ENCODE measurements at places on chromosomes 11 and 22.

DNA sequence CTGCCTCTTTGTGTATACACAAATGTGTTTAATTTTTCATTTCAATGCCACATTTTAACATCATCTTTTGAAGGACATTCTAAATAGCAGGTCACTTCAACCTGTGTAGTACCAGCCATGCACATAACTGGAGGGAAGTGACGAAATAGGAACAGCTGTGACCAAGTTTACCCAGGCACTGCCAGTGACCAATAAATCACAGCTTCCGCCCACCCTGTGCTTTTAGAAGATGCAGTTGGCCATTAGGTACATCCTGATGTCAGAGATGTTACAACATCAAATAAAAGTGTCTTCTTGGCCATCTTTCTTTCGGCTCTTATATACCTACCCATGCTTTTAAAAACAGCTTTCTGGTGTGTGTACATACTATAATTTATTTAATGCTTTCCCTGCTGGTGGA, 7.8 kb downstream of the LDLRAD3 start:
- DNase-seq = no peak
- no peaks in the 10 kb centered on the region for H3K36me3 ChIP-seq
- H3K4me3 ChIP-seq = no peak overlapping the region
- H3K27ac ChIP-seq = no peak overlapping the region

- no peak overlapping the region for H3K4me3 ChIP-seq
- no peaks in the 10 kb centered on the region for H3K36me3 ChIP-seq
- no peaks in the 10 kb centered on the region for H3K4me1 ChIP-seq
- H3K27ac ChIP-seq = no peak overlapping the region
Observed at GRCh38 chr11:10247011-10247410, 47.0 kb downstream of the SBF2 start.

DNA sequence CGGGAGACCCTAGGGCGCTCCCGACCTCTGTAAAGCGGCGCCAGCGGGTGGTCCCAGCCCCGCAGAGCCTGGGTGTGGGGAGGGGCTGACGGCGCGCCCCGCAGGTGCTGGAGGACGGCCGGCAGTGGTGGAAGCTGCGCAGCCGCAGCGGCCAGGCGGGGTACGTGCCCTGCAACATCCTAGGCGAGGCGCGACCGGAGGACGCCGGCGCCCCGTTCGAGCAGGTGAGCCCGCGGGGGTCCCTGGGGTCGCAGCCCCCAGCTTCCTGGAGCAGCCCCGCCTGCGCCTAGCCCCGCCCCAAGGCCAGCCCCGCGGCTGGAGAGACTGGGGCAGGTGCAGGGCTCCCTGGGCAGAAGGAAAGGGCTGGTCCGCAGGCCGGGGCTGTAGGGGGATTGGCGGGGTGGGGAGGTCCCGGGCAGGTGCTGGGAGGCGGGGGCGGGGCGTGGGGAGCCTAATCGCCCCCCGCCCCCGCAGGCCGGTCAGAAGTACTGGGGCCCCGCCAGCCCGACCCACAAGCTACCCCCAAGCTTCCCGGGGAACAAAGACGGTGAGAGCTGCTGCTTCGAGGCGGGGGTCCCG, 19.7 kb downstream of the EPS8L2 start:
- H3K27ac ChIP-seq = no peak overlapping the region
- peaks cover 10% of the 10 kb centered on the region for H3K4me1 ChIP-seq
- peaks cover 20% of the 10 kb centered on the region for H3K27me3 ChIP-seq
- DNase-seq = no peak
- no peaks in the 10 kb centered on the region for H3K36me3 ChIP-seq

DNA sequence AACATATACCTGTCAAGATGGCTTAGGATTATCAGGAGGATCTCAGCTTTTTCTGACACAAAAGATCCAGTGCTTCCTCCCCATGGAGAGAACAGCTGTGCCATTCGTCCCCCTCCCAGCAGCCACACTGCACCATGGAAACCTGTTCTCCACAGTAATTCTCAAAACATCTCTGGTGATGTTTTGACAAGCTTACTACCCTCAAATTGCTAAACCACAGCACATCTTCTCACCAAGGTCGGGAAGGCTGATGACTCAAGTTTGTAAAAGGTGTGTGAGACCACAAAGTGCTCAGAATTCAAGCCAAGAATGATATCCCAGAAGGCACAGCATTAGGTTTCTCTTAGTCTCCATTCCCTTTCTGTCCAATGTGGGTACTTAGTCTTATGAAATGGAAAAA, 3.9 kb upstream of the RAB38 start:
- peak; percentile 61 for DNase-seq
- H3K4me1 ChIP-seq = peaks cover 26% of the 10 kb centered on the region
- peaks cover 41% of the 10 kb centered on the region for H3K27me3 ChIP-seq
- no peaks in the 10 kb centered on the region for H3K36me3 ChIP-seq
- H3K27ac ChIP-seq = peak overlapping the region; percentile 9
- no peak overlapping the region for H3K4me3 ChIP-seq

- H3K4me1 ChIP-seq = no peaks in the 10 kb centered on the region
- no peak overlapping the region for H3K4me3 ChIP-seq
- H3K36me3 ChIP-seq = no peaks in the 10 kb centered on the region
- H3K27me3 ChIP-seq = no peaks in the 10 kb centered on the region
- no peak for DNase-seq
- H3K27ac ChIP-seq = no peak overlapping the region
Observed at GRCh38 chr11:94066901-94067429, 45.8 kb downstream of the HEPHL1 start.

DNA sequence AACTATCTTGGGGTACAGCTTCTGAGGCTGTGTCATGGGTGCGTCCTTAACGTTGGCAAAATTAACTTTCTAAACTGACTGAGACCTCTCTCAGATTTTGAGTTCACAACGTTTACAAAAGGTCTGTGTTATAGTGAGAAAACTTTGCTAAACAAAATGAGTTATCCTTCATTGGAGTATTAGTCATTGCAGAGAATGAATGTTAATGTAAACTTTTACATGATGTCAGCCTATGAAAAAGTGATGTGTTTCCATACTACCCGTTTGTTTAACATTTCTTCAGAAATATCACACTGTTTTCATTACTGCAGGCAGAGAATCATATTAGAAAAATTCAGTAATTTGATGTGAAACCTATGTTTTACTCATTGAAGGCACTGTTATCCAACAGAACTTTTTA, 32.1 kb downstream of the HSD17B12 start:
- H3K4me3 ChIP-seq = no peak overlapping the region
- DNase-seq = no peak
- H3K27ac ChIP-seq = no peak overlapping the region
- H3K36me3 ChIP-seq = peaks cover 19% of the 10 kb centered on the region
- H3K4me1 ChIP-seq = peaks cover 3% of the 10 kb centered on the region

GRCh38 chr11:129751511-129751910, 64.1 kb upstream of the TMEM45B start:
- no peaks in the 10 kb centered on the region for H3K4me1 ChIP-seq
- no peak overlapping the region for H3K27ac ChIP-seq
- no peaks in the 10 kb centered on the region for H3K36me3 ChIP-seq
- H3K27me3 ChIP-seq = peaks cover 13% of the 10 kb centered on the region
- DNase-seq = no peak

DNA sequence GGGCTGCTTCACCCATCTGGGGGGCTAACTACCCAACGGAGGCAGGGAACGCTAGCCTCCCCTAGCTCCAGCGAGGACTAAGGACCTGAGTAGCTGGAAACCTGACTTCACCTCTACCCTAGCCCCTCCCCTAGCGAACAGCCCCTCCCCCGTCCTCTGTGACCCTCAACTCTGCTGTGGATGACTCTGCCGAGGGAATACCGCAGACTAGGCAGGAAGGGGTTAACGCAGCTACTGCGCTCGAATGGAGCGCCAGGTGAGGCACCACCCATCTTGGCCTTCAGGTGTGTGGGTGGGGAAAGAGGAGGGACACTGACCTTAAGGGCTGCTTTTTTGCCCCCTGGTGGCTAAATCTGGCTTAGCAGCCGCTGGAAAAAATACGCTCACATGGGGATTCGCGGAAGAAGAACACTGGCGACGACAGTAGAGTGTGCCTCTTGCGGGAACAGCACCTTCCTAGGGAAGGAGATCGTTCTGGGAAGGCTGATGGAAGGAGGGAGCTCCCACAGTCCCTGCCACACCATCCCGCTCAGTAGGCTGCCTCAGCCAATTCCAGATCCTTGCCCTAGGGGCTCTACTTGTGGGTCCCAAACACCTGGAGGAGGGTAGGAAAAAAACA, 4.5 kb upstream of the BCL9L start:
- peak overlapping the region; percentile 89 for H3K4me3 ChIP-seq
- peaks cover 5% of the 10 kb centered on the region for H3K27me3 ChIP-seq
- peak; percentile 82 for DNase-seq
- peaks cover 44% of the 10 kb centered on the region for H3K4me1 ChIP-seq

DNA sequence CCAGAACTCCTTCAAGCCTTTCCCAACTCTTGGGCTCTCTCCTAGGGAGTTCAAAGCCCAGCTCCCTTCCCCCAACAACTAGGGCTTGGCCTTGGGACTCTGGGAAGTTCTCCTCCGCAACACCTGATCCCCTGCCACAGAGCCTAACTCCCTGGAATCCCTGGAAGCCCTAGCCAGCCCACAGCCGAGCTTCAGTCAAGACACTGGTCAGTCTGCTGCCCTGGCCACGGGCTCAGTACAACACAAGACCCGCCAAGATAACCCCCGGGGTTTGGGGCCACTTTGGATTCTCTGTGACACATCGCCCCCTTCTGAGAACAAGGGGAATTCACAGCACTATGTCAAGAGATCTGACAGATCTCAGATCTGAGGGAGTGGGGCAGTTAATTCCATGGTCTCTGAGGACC, 58.3 kb downstream of the SLC22A12 start:
- no peak overlapping the region for H3K4me3 ChIP-seq
- peaks cover 31% of the 10 kb centered on the region for H3K27me3 ChIP-seq
- no peak overlapping the region for H3K27ac ChIP-seq
- no peaks in the 10 kb centered on the region for H3K4me1 ChIP-seq
- H3K36me3 ChIP-seq = no peaks in the 10 kb centered on the region

DNA sequence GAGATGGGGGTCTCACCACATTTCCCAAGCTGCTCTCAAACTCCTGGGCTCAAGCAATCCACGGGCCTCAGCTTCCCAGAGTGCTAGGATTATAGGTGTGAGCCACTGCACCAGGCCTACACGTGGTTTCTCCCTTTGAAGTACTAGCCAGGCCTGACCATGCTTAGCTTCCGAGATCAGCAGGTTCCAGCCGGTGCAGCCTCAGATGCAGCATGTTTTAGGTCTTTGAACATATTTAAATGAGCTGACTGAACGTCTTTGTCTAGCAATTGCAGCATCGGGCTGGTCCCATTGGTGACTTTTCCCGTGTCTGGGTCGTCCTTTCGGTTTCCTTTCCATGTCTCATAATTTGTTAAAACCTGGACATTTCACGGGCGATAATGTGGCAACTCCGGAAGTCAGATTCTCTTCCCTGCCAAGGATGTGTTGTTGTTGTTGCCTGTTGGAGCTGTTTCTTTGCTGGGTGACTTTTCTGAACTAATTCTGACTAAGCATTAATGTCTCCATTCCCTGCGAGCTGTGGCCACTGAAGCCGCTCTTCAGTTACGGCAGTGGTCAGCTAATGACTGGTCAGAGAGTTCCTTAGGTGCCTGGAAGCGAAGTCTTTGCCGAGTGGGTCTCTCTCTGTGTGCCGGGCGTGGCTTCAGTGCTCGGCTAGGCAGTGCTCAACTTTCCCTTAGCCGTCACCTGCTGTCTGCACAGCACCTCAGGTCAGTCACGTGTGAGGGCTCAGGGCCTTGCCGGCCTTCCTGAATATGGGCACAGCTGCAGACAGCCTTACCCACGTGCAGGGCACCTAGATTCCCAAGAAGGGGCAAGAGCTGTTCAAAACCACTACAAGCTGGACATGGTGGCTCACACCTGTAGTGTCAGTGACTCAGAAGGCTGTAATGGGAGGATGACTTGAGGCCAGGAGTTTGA, 3.8 kb upstream of the CYP2D6 start:
- no peak for DNase-seq
- peaks cover 3% of the 10 kb centered on the region for H3K36me3 ChIP-seq
- no peak overlapping the region for H3K4me3 ChIP-seq
- no peaks in the 10 kb centered on the region for H3K27me3 ChIP-seq

- H3K4me1 ChIP-seq = no peaks in the 10 kb centered on the region
- no peaks in the 10 kb centered on the region for H3K36me3 ChIP-seq
- H3K4me3 ChIP-seq = no peak overlapping the region
- peaks cover 8% of the 10 kb centered on the region for H3K27me3 ChIP-seq
Observed at GRCh38 chr11:102225689-102226568, 91.4 kb upstream of the BIRC3 start.

DNA sequence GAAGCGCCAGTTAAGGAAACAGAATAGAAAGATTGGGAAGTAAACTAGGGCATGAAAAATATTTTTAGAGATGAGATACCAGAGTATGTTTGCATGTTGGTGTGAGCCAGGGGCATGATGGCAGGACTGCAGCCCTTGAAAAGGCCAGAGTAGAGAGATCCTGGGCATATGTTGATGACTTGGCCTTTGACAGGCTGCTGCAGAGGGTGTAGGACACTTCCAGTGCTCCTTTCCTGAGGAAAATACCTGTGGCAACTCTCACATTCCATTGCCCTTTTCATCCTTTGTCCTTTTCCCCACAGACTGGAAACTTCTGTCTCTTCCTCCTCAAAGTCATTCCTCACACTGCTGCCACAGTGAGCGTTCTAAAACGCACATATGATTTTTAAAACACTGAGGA, 150.7 kb upstream of the CCDC90B start:
- no peak for DNase-seq
- H3K27ac ChIP-seq = no peak overlapping the region
- no peaks in the 10 kb centered on the region for H3K36me3 ChIP-seq
- H3K4me3 ChIP-seq = no peak overlapping the region
- no peaks in the 10 kb centered on the region for H3K27me3 ChIP-seq

GRCh38 chr11:57496109-57496820, 19.2 kb downstream of the SLC43A1 start:
- peaks cover 22% of the 10 kb centered on the region for H3K36me3 ChIP-seq
- no peak overlapping the region for H3K27ac ChIP-seq
- no peak for DNase-seq
- peaks cover 9% of the 10 kb centered on the region for H3K4me1 ChIP-seq

DNA sequence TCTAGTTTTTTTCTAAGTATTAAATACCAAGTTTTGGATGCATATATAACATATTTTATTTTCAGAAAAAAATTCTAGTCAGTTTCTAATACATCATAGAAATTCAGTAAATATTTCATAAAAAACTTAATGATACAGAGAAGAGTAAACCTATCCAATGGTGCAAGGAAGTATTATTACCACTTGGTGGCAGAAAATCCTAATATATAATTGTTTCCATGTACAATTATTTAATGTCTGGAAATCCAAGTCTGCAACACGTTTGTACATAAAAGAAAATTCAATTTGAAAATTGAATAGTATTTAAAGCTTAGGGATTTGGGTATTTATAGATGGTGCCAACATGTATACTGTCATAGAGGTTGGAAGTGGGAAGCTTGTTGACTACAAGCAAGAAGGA, 127.0 kb downstream of the TRPC6 start:
- no peaks in the 10 kb centered on the region for H3K4me1 ChIP-seq
- H3K4me3 ChIP-seq = no peak overlapping the region
- H3K36me3 ChIP-seq = no peaks in the 10 kb centered on the region
- H3K27me3 ChIP-seq = no peaks in the 10 kb centered on the region
- H3K27ac ChIP-seq = no peak overlapping the region

- H3K27ac ChIP-seq = no peak overlapping the region
- H3K27me3 ChIP-seq = peaks cover 4% of the 10 kb centered on the region
- DNase-seq = no peak
Observed at GRCh38 chr22:43750751-43751150, 61.4 kb downstream of the EFCAB6 start.

GRCh38 chr22:48370508-48371325, 1457.0 kb downstream of the BRD1 start:
- no peak for DNase-seq
- H3K4me1 ChIP-seq = no peaks in the 10 kb centered on the region
- no peaks in the 10 kb centered on the region for H3K36me3 ChIP-seq

GRCh38 chr11:12433571-12434324, 56.4 kb downstream of the PARVA start:
- H3K27ac ChIP-seq = no peak overlapping the region
- H3K36me3 ChIP-seq = no peaks in the 10 kb centered on the region
- H3K4me3 ChIP-seq = no peak overlapping the region
- H3K27me3 ChIP-seq = peaks cover 7% of the 10 kb centered on the region
- DNase-seq = no peak
